Lower leg skin (tissue), 4 donors: ENCODE measurements at places on chromosomes 4 and X. TPM values are rescaled to one million over a fixed set of nuclear protein-coding genes. Genes with fewer than 3 reads are reported as not detected.

ACE2 gene
- 1.5 TPM for total RNA-seq

CFAP99 gene
- total RNA-seq, result not detected

ASMT gene
- total RNA-seq, result not detected

REELD1 gene
- not detected for total RNA-seq

ANAPC10 gene
- 18.6 TPM for total RNA-seq

TMPRSS11F gene
- total RNA-seq, result 29.7 TPM

SUPT20HL2 gene
- total RNA-seq, result not detected

PRRG1 gene
- total RNA-seq, result 8.1 TPM

NSG1 gene
- total RNA-seq, result 158 TPM

BBS12 gene
- total RNA-seq, result 3.3 TPM

FGF5 gene
- total RNA-seq, result not detected

DKK2 gene
- 1.6 TPM for total RNA-seq

GAGE1 gene
- total RNA-seq, result not detected

GNRHR gene
- not detected for total RNA-seq

MAGEB1 gene
- total RNA-seq, result not detected

GYPE gene
- total RNA-seq, result not detected

TACC3 gene
- 8.8 TPM for total RNA-seq

SPARCL1 gene
- 259 TPM for total RNA-seq

KLB gene
- 0.74 TPM for total RNA-seq

CENPVL1 gene
- not detected for total RNA-seq

ELF4 gene
- 19.1 TPM for total RNA-seq

GPRASP1 gene
- total RNA-seq, result 3.6 TPM

RIBC1 gene
- 0.93 TPM for total RNA-seq

CNGA2 gene
- total RNA-seq, result not detected

C1QTNF7 gene
- 0.80 TPM for total RNA-seq

GPRASP3 gene
- 2.7 TPM for total RNA-seq

CXCL11 gene
- not detected for total RNA-seq

SPANXN3 gene
- total RNA-seq, result not detected

MAGED4 gene
- not detected for total RNA-seq

FAM149A gene
- total RNA-seq, result 1.6 TPM

CYTL1 gene
- total RNA-seq, result 0.71 TPM

ETDA gene
- not detected for total RNA-seq

NIPAL1 gene
- total RNA-seq, result 40.2 TPM

GAGE12H gene
- total RNA-seq, result not detected

BRS3 gene
- total RNA-seq, result not detected

GJB1 gene
- total RNA-seq, result 2.4 TPM

ATP2B3 gene
- not detected for total RNA-seq

LGI2 gene
- total RNA-seq, result 0.04 TPM

FSTL5 gene
- not detected for total RNA-seq

EREG gene
- total RNA-seq, result 36.5 TPM

CSAG2 gene
- not detected for total RNA-seq

NAA11 gene
- total RNA-seq, result not detected

WNK3 gene
- total RNA-seq, result 0.49 TPM

CENPVL2 gene
- not detected for total RNA-seq

RPL36A gene
- total RNA-seq, result 1,311 TPM

ADH7 gene
- 0.34 TPM for total RNA-seq

XAGE1A gene
- total RNA-seq, result not detected

NPNT gene
- total RNA-seq, result 8.5 TPM

PRRG3 gene
- total RNA-seq, result 1.2 TPM

STARD8 gene
- total RNA-seq, result 3.3 TPM

AMTN gene
- total RNA-seq, result 0.26 TPM

WFS1 gene
- total RNA-seq, result 39.4 TPM

CDX4 gene
- total RNA-seq, result 1.1 TPM

NHS gene
- 4.9 TPM for total RNA-seq

SHROOM3 gene
- total RNA-seq, result 37.7 TPM
